ENCODE measurements at places on chromosomes 6 and 20.

GRCh38 chr20:1330075-1330830, 1.3 kb upstream of the SDCBP2 start:
- DNase-seq: peak; percentile 64

- DNase-seq: no peak
Observed at GRCh38 chr6:163708466-163708865, 293.9 kb downstream of the QKI start.

DNA sequence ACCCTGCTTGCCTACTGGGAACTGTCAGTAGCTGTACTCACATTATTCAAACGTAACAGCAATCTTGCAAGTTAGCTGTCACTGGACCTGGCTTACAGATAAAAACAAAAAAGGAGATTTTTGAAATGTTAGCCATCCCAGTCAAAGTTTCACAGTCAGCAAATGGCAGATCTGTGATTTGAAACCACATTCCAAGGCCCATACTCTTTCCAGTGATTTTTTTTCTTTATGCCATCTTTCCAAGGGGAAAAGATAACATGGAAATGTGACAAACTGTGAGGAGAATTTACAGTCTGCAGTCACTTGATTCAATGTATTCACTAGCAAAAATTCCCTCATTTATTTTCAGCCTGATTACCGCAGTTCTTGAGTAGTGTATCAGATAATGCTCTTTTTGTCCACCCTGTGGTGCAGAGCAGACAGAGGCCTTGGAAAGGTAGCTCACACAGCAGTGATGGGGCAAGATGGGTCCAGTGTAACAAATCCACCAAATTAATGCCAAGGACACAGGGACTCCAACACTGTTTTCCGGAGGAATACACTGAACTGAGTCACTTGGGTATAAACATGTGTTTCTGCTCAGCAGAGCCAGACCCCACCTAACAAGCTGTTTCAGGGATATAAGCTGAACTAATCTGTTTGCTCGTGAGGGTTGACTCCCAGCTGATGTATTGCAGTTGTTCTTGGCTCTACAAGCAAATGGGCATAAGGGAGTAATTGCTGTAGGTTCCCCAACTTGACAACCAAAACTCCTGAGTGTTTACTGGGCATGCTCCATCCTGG, 49.9 kb upstream of the ADGRF1 start:
- no peak for DNase-seq

DNA sequence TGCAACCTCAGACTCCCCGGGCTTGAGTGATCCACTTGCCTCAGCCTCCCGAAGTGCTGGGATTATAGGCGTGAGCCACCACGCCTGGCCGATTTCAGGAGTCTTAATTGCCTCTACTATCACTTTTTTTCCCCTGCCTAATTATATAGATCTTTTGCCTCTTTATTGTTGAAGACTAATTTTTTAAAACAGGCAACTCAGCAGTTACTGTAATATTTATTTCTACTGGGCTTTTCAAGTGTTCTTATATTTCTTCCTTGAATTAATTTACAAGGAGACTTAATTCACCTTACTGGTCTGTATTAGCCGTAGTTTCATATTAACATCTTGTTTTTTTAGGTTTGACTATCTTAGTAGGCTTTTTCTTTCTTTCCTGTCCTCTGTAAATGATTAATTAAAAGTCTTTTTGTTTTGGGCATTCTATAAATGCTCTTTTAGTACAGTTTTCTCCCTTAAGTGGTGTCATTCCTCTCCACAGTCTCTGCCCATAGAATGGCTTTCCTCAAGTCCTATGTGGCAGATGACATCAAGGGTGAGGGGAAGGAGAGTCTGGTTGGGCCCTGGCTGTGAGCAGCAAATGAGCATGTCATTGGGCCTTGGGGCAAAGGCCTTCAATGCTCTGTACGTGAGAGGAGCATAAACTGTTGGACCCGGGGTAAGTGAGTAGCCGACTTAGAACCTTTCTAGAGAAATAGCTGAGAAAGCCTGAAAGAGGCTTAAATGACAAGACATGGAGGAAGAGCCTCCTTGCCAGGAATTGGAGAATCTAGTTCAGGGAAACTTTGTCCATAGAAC, 36.0 kb downstream of the ANKS1A start:
- no peak for DNase-seq

DNA sequence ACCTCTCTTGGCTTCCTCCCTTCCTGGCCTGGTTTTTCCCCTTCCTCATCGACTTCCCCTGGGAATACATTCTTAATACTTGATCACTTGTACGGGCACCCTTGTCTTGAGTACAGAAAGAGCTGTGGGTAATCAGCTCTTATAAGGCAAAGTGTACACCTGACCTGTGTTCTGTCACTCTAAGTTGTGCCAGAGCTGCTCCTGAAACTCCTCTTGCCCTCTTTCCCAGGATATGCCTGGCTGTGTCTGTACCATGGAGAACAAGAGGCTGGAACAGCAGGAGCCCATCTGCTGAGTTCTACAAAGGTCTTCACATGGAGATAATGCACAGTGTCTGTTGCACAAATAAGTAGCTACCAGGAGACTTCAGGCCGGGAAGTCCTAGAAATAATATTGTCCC, 110.1 kb downstream of the FOXA2 start:
- DNase-seq: no peak

DNA sequence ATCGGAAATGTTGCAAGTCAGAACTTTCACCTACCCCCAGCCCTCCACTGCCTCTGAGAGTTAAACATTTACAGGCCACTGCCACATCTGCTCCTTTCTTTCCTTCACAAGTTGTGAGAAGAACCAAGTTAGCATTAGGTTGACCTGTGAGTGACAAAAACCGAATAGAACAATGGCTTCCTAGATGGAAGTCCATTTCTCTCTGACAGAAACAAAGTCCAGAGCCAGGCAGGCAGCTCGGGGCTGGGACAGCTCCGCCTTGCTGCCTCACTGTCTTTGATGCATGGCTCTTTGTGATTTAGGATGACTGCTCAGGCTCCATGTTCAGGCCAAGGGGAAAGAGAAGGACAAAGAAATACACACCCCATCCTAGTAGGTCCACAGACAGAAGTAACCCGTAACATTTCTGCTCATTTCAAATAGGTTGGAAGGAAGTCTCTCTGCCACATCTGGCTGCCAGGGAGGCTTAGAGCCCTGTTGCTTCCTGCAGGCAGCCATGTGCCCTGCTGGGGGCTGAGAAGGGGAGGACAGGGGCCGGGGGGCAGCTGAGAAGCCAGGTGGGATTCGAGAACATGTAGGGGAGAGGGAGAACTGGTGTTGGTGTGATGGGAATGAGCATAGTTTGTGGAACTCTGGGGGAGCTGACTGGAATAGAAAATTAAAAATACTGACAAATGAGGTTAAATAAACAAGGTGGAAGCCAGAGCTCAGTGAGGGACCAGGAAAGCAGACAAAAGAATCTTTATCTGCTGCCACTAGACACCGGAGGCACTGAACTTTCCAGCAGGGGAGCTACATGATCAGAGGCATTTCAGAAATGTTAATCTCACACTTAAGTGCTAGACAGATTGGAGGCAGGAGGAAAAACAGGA, 19.5 kb upstream of the IER3 start:
- DNase-seq: peak; percentile 85

Measured in HT-29 (cell line).